ENCODE measurements at places on chromosomes 2 and 18. TPM values are rescaled to one million over a fixed set of nuclear protein-coding genes. Genes with fewer than 3 reads are reported as not detected.

Gene PTPN2
- 31.0 TPM for total RNA-seq

Gene INHA
- 0.37 TPM for total RNA-seq

GRCh38 chr18:58891776-58892175 is 27.1 kb downstream of the ZNF532 start:
- no peak for DNase-seq

GRCh38 chr2:234290671-234291070 is 206.2 kb downstream of the ARL4C start:
- peak; percentile 59 for DNase-seq

DNA sequence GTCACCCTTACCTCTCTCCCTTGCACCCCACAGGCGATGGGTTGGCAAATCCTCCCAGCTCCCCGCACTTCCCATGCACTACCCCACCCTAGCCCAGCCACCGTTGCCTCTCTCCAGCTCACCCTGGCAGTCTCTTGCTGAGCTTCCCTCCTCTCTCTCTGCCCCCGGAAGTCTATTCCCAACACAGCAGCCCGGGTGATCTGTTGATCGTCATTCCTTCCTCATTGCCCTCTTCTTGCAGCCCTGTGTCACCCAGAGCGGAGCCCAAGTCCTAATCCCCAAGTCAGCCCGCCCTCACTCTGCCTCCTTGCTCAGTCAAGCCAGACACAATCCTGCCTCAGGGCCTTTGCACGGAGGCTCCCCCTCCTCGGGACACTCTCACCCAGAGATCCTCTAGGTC is 55.2 kb downstream of the CIB4 start:
- no peak for DNase-seq

GRCh38 chr2:96114903-96115581 is 1.3 kb downstream of the ADRA2B start:
- no peak for DNase-seq

Gene UGT1A10
- total RNA-seq: 47.5 TPM

GRCh38 chr2:197803033-197803444 is 1.4 kb upstream of the PLCL1 start:
- DNase-seq: no peak

DNA sequence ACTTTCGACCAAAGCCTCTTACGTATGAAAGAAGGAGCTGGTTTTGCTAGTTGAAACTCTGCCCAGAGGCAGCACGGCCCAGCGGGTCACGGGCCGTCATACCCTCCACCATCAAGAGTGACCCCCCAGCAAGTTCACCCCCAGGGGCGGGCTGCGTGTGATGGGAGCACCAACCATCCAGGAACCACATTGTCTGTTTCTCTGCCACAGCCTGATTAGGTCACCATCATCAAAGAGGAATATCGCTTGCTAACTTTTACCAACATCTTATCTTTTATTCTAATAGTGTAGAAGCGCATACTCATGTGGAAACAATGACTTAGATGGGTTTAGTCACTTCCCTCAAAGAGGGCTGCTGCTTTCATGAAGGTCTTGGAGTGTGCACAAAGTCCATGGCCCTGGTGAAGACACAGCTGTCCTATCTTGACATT is 116.6 kb upstream of the SMIM21 start:
- DNase-seq: no peak
